ENCODE measurements at places on chromosomes 3 and 15.

- no peak for DNase-seq
These were observed 167.4 kb downstream of the STAG1 start for GRCh38 chr3:136584728-136585127.

DNA sequence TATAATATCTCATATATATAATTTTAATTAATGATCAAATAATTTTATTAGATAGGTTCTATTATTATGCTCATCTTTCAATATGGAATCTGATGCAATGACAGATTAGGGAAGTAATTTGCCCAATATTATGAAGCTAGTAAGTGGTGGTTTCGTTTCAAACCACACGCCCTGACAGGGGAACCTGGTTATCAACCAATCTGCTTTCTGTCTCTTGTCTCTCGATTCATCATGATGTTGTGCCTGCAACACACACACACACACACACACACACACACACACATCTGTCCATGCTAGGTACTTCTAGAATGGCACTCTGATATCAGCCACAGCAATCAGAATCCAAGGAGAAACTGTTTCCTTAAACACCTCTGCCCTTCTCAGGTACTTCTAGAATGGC lies 128.4 kb downstream of the ZBBX start:
- no peak for DNase-seq

GRCh38 chr3:68060191-68060590 lies 405.8 kb upstream of the SUCLG2 start:
- no peak for DNase-seq

GRCh38 chr3:124748560-124749198 lies 18.4 kb downstream of the UMPS start:
- no peak for DNase-seq

DNA sequence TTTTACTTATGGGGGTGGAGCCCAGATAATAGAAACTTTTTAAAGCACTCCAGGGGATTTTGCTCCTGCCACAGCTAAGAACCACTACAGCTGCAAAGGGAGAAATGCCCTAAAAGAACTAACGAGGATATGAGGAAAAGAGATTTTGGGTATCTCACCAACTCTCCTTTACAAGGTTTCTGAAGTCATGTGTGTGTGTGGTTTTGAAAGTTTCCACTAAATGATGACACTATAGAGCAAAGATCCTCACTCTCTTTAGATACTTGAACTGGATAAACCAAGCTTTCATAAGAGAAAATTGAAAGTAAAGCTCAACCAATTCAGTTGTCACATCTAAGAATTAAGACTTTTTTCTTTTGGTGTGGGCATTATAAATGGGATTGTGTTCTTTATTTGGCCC lies 455.3 kb upstream of the ALCAM start:
- DNase-seq: no peak

GRCh38 chr3:185382154-185382553 lies 19.2 kb downstream of the MAP3K13 start:
- no peak for DNase-seq

GRCh38 chr3:105367406-105368213 lies 901 bp downstream of the ALCAM start:
- peak; percentile 57 for DNase-seq

DNA sequence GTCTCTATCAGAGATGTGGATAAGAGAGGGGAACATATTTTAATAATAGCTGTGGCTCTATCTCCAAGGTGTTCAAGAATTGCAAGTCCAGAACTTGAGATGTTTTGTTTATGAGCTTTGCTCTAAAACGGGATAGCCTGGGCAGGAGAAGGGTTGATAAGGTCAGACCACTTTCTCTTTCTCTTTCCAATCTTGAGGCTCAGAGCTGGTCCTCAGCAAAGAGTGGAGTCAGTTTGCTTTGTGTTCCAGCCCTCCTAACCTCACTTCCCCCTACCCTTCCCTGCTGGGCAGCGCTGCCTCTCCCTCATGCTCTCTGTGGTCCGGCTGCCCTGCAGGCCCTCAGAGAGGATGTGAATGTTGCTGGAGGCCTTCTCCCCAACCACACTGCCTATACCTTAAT lies 13.8 kb downstream of the KLHL6 start:
- DNase-seq: no peak

GRCh38 chr3:112048911-112049310 lies 14.4 kb downstream of the TMPRSS7 start:
- DNase-seq: no peak

DNA sequence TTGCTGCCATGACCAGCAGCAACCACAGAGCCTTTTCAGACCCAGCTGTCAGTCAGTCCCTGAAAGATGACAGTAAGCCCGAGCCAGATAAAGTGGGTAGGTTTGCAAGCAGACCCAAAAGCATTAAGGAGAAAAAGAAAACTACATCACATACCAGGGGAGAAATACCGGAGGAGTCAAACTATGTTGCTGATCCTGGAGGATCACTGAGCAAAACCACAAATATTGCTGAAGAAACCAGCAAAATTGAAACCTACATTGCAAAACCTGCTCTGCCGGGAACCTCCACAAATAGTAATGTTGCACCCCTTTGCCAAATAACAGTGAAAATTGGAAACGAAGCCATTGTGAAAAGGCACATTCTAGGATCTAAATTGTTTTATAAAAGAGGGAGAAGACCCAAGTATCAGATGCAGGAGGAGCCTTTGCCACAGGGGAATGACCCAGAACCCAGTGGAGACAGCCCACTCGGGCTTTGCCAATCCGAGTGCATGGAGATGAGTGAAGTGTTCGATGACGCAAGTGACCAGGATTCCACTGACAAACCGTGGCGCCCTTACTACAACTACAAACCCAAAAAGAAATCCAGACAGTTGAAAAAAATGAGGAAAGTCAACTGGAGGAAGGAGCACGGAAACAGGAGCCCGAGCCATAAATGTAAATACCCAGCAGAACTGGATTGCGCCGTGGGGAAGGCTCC lies 42.1 kb upstream of the RASA2 start:
- no peak for DNase-seq

DNA sequence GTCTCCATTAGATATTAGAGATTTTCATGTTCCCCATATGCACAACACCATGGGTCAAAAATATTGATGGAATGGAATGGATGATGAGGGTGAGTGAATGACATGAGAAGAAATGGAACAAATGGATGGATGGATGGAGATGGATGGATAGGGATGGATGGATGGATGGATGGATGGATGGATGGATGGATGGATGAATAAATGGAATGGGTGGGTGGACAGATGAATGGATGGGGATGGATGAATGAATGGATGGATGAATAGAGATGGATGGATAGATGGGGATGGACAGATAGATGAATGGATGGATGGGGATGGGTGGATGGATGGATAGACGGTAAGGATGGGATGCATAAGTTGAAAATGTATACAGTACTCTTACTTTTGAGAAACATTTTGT lies 18.6 kb downstream of the CFAP92 start:
- DNase-seq: no peak

GRCh38 chr15:85667491-85668424 lies 127.0 kb downstream of the KLHL25 start:
- peak; percentile 73 for DNase-seq
